ENCODE measurements at places on chromosomes 6 and 20. TPM values are rescaled to one million over a fixed set of nuclear protein-coding genes. Genes with fewer than 3 reads are reported as not detected.

DNA sequence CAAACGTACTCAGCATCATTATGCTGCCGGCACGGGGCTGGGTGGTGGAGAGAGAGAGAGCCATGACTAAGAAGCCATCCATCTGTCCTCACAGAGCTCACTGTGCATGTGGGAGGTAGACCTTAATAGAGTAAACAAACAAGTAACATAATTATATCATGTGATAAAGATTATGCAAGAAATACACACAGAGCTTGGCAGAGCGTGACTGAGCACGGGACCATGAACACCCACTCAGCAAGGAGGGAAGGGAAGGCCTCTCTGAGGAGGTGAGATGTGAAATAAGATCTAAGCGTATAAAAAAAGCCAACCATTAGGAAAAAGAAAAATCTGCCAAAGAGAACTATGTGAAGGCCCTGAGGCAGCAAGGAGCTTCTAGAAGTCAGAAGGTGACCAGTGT, 207.5 kb downstream of the PTPRT start:
- no peak for DNase-seq

- DNase-seq: no peak
Measured at GRCh38 chr20:51554538-51555165, 12.1 kb upstream of the NFATC2 start.

GRCh38 chr6:149202952-149203351, 114.6 kb upstream of the TAB2 start:
- no peak for DNase-seq

DNA sequence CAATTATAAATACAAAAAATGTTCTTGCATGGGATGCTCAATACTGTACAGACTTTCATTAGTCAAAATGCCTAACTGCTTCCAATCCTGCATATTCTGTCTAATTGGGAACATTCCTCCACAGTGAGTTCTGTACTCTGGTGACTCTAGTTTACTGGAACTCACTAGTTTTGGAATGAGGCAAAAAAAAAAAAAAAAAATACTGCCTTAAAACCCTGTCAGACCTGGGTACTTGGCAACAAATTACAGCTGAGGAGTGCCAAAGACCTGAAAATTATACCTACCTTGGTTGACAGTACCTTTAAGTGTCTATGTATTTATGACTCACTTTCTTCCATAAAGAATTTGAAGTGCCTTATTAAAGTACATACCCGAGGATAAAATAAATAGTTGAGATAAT, 276.7 kb downstream of the FARS2 start:
- no peak for DNase-seq

DNA sequence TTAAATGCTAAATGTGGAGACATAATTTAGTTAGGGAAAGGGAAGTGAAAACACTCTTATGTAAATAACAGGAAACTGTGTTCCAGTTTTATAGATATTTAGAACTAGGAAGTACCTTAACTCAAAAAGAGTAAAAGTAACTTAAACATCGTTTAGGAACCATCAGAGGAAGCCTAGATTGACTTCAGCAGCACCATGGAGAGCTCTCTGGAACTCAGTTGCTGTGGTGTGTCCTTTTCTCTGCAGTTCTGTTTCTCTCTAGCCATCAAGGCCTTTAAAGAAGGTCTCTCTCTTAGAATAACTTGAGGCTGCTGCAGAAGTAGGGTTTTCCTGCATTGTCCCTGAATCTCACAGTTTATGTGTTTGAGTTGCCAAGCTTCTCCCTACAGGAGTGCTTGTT, 26.9 kb downstream of the CLVS2 start:
- DNase-seq: no peak

GRCh38 chr6:5704708-5705107, 302.0 kb downstream of the NRN1 start:
- no peak for DNase-seq

- DNase-seq: no peak
Measured at GRCh38 chr6:134680021-134680420, 269.9 kb downstream of the ALDH8A1 start.

DNA sequence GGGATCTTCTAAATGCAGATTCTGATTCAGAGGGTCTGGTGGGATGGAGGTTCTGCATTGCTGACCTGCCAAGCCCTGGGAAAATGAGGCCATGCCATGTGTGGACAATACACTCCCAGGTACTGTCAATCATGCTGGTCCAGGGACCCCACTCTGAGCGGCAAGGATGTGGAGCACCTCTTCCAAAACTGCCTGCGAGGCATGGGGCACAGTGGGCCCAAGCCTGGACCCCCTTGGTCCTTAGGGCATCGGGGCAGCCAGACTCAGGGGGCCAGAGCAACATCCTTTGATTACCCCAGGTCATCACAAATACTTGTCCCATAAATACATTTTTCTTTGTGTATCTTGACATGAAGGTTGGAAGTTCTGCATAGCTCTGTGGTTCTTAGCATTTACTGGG, 76.8 kb upstream of the NXT1 start:
- DNase-seq: no peak

- no peak for DNase-seq
Measured at GRCh38 chr6:21710216-21710615, 116.7 kb downstream of the SOX4 start.

GRCh38 chr6:170296746-170297575, 6.1 kb upstream of the DLL1 start:
- DNase-seq: no peak

DNA sequence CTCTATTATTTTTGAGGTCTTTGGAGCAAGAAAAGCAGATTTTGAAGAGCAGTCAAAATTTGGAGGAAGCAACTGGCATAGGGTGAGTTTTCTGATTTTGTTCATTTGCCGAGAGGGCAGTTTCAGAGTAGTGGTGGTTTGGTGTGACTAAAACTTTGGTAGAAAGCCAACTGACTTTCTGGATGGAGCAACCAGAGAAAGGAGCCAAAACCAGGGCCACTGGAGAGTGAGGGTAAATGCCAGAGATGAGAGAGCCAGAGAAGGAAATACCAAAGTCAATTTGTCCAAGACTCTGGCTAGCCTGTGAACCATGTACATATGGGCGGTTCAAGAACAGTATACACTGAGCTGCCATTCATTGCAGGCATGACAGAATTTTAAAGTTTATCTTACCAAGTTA, 40.5 kb upstream of the ZBTB24 start:
- no peak for DNase-seq

DNA sequence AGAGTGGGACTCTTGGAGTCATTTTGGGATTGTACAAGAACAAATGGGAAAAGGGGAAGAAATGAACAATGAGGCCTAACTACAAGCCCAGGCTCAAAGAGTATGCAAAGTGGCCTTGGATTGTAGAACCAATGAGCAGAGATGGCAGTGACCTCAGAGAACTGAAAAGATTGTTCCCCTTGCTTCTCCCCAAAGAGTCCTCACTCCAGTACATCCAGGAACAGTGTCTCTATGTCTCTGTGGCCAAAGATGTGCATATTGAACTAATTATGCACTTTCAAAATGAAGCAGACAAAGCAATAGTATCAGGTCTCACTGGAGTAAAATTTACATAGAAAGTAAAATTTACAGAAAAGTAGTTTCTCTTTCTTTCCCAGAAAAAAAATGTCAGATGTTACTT, 81.0 kb downstream of the SMLR1 start:
- DNase-seq: no peak

- no peak for DNase-seq
Measured at GRCh38 chr6:90397929-90398674, 101.5 kb upstream of the BACH2 start.

- DNase-seq: no peak
Measured at GRCh38 chr20:33910056-33910455, 83.7 kb upstream of the RALY start.

DNA sequence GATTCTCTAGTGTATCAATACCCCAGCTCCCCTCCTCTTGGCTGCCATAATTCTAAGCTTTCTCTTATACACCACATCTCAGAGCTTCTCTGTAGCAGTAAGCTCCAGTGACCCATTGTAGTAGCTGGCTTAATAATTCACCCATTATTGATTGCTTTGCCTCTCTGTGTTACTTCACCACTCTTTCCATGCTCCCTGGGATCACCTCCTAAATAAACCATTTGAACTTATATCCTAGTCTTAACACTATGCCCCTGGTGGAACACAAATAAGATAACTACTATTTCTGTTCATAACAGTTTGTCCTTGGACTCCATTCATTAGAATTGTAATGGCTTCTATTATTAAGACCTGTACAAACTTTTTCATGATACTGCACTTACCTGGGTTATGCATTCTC, 758.9 kb downstream of the KIF16B start:
- no peak for DNase-seq

DNA sequence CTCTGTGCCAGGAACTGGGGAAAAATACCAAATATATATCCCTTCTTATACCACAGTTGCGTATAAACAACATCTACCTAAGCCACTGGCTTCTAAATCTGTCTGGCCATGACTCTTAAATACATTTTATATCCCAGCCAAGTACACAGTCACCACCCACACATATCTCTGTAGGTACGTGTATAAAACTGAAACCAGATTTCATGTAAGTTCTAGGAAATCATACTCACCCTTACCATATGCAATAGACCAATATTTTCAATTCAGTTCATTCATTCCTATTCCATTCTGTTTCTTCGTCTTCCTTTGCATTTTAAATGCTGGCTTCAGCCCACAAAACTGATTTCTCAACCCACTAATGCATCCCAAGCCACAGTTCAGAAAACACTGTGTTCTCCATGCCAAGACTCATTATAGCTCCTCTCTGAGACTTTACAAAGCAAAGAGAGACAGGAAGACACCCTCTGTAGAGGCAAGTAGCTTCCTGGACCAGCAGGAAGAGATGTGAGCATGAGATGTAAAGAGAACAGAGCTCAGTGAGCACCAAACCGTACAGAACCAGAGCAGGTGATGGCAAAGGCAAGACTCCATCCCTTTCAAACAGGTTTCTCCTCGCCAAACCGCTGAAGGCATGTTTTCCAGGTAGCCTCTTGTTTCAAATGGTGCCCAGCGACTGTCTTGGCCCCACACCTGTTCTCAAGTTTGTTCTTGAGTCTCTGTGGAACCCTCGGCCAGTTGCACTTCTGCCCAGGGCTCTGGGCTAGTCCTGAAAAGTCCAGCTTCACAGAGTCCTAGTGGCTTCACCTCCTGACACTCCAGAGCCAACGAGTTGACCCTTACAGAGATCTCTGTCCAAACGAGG, 18.7 kb downstream of the FAM50B start:
- DNase-seq: no peak

GRCh38 chr6:37554480-37554819, 54.8 kb upstream of the CCDC167 start:
- no peak for DNase-seq

DNA sequence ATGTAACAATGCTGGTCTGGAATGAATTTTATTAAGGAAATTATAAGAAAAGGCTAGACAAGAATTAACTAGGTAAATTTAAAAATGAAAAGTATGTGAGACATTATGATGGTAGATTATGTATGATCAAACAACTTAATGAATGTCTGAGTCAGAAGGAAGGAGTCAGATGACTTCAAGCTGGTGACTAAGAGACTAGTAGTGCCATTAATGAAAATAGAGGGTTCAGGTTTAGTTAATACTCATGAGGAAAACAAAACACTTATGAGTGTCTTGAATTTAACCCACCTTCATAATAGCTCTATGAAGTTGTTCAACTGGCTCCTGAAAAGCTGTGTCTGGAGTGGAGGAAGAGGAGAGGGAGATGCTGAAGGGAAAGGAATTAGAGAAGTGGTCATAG, 256.3 kb downstream of the ADGRB3 start:
- DNase-seq: no peak

DNA sequence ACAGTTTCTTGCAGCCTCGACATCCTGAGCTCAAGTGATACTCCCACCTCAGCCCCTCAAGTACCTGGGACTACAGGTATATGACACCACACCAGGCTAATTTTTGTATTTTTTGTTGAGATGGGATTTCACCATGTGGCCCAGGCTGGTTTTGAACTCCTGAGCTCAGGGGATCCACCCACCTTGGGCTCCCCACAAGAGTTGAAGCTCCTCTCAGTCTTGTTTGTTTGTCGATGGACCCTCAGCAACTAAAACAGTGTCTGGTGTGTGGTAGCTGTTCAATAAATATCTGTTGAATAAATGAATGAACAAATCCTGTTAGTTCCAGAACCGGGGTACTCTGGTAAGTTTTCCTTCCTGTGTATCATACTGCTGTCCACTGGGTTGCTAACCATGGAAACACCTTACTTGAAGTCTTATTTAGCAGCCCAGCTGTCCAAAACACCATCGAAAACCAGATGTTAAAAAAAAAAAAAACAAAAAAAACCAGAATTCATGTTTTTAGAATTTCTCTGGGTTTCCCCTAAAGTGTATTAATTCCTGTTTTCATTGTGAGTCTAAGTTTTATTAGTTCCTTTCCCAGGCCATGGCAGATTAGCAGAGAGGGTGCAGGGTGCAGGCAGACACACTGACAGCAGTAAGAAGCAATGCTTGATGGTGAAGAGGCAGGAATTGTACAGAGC, 7.8 kb upstream of the EZR start:
- DNase-seq: no peak

- DNase-seq: peak; percentile 26
Measured at GRCh38 chr6:142474531-142475289, 172.9 kb downstream of the ADGRG6 start.

GRCh38 chr6:26087284-26088115, at the start of gene HFE:
Gene HFE (plus strand): TSS chr6:26087429. CDS start chr6:26087441, 12 bp downstream.
- no peak for DNase-seq

- no peak for DNase-seq
Measured at GRCh38 chr6:6734479-6735465, 146.3 kb downstream of the LY86 start.

DNA sequence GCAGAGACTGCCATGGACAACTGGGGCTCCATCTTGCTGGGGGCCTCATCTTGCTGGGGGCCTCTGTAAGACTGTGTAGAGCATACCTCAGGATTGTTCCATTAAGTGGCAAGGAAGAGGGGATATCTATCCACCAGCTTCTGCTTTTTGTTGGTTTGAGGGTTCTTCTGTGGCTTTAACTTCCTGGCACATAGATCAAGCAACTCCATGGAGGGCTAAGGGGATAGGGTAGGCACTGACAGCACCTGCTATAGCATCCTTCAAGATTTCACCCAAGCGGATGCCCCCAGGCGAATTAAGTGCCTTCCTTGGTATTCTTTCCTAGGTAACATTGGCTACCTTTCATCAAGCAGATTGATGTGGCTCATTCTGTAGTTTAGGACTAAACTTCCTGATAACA, 3.8 kb upstream of the LRRN4 start:
- no peak for DNase-seq

- DNase-seq: no peak
Measured at GRCh38 chr6:143549221-143549948, 37.9 kb upstream of the FUCA2 start.

- no peak for DNase-seq
Measured at GRCh38 chr6:158552796-158553138, 7.1 kb upstream of the TMEM181 start.

DNA sequence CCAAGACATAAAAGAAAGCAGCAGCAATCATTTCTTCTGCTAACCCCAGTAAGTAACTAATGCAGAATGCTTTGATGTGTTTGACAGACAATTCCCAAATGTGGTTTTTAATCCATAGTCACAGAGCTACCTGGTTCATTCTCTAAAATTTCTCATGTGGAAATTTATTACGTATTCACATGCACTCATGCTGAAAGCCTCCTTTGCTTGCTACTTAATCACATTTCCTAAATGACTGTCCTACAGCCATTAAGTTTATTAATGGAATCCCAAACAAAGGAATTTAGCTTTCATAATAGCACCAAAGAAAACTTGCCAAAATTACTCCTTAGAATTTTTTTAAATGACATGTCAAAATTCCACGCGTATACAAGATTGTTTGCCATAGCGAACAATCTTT, 68.6 kb upstream of the MCHR2 start:
- DNase-seq: no peak

Gene ZBTB12
- 29.7 TPM for polyA plus RNA-seq

Gene TENT5A
- polyA plus RNA-seq: 3.4 TPM

Gene ATG5
- polyA plus RNA-seq: 45.5 TPM

Gene TUBB
- polyA plus RNA-seq: 1,249 TPM

Gene NANP
- 5.9 TPM for polyA plus RNA-seq

Gene ZNF76
- 64.9 TPM for polyA plus RNA-seq

Gene FOXQ1
- 9.5 TPM for polyA plus RNA-seq

Gene INSM1
- not detected for polyA plus RNA-seq

Gene RPS6KA2
- 30.0 TPM for polyA plus RNA-seq

Data from left renal cortex interstitium (tissue), 4 donors.